CD4-positive, alpha-beta T cell treated with Interleukin-2 at 100 ng/mL for 4 hours (primary cell): ENCODE measurements at places on chromosomes 2 and 18.

GRCh38 chr18:10009321-10010144 is 95.7 kb downstream of the VAPA start:
- no peak for DNase-seq

- DNase-seq = no peak
Observed at GRCh38 chr2:50556502-50556901, 475.4 kb downstream of the NRXN1 start.

DNA sequence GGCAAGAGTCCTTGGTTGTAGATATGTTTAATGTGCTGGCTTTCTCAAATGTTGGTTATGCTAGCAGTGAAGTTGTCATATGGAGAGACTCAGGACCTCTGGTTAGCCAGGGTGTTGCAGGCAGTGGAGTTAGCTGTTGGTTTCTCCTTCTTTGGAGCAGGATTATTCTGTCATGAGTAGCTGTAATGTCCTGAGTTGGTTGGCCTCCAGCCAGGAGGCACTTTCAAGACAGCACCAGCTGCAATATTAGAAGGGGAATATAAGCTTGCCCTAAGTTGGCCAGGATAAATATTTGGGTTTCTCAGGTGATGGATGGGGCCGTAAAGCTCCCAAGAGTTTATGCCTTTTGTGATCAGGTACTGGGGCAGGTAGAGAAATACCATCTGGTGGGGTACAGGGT is 65.5 kb downstream of the MSTN start:
- DNase-seq = no peak

GRCh38 chr2:33476131-33476792 is at the start of gene RASGRP3:
RASGRP3 (plus strand) TSS chr2:33476649; CDS start chr2:33515137, 38,488 bp downstream.
- DNase-seq = peak; percentile 74

DNA sequence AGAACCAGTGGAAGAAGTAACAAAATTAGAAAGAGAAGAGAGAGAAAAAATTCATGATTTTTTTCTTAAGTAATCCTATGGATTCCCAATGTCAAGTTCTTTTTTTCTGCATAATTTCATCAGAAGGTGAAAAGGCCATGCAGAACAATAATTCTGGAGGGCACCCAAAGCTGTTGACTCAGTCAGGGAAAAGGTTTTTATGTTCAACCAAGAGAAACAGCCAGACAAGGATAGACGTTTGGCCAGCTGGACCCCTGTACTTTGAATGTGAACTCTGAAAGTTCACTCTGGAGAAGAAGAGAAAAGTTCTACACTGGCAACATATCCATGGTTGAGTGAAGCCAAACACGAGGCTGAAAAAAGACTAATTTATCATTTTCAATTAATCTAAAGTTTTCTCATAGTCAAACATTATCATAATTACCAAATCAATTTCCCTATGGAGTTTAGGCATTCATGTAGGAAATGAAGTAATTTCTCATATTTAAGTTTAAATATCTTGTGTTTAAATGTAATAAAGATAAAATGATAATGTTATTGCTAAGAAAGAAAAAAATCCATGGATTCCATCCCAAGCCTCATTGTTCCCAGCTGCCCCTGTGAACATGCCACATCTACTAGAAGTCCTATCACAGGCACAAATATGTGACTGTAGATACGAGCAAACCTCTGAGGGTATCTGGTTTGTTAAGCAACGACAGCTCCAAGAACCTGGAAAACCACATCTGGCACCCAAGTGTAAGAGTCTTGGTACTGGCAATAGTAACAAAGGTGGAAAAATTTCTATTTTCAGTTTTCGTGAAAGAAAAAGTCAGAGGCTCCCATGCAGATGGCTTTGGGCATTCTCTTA is 742.7 kb upstream of the ACVR2A start:
- DNase-seq = no peak

DNA sequence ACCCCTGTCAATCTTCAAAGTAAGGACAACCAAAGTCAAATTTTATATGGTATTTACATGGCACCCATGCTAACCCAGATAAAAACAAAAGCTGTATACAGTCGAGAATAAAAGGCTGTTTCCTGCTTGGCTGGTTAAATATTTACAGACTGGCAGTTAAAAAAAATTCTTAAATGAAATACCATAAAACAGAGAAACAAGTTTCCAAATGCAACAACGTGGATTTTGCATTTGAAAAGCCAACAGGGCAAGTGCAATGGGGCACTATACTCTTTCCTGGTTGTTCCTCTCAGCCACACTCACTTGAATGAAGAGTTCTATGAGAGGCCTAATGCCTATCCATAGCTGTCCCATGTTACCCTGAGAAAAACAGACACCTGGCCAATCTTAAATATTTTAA is 6.1 kb upstream of the NR4A2 start:
- DNase-seq = no peak

- no peak for DNase-seq
Observed at GRCh38 chr18:12076424-12077140, 17.1 kb upstream of the ANKRD62 start.

DNA sequence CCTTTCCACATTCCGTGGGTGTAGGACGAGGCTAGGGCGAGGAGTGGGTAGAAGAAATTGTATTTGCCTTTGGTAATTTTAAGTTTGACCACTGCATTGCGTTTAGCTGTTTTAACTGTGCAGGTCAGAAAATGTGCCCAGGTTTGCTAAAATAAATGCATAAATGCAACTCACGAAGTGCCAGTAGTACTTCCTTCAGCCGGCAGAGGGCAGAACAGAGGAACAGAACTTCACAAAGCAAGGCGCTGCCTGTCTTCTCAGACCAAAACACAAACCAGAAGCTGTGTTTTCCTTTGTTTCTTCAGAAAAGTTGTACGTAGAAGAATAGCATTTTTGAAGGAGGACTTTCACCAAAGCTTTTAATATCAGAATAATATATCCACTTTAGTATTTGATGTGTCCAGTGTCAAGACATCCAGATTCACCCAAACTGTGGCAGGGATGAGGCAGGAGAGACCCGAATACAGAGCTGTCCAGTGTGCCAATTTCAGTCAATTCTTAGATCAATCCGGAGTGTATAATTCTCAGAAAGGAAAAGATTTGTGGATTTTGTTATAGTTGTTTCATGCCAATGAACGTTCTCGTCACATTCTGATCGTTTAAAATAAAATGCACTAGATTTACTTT is 348.6 kb downstream of the DLGAP1 start:
- DNase-seq = peak; percentile 60

GRCh38 chr18:23137788-23138216 is 2.5 kb downstream of the CABLES1 start:
- DNase-seq = no peak

GRCh38 chr18:57014772-57015413 is 132.0 kb upstream of the BOD1L2 start:
- DNase-seq = no peak

GRCh38 chr2:158745067-158745865 is 49.9 kb upstream of the DAPL1 start:
- peak; percentile 8 for DNase-seq

GRCh38 chr2:174486563-174487107 is at the start of gene GPR155:
GPR155 (minus strand) TSS chr2:174487029; CDS start chr2:174481956, 5,073 bp downstream.
- peak; percentile 27 for DNase-seq

GRCh38 chr2:133456156-133456555 is 112.1 kb downstream of the NCKAP5 start:
- DNase-seq = no peak
